Memory B cell (primary cell): ENCODE measurements at places on chromosomes 1 and 21.
A peak's percentile ranks its signal among the peaks of the same experiment; 100 is the strongest.

GRCh38 chr1:180796897-180797640 lies 115.6 kb upstream of the KIAA1614 start:
- DNase-seq: no peak

GRCh38 chr1:19272064-19272463 lies 16.5 kb downstream of the AKR7A3 start:
- DNase-seq: no peak

- DNase-seq: no peak
These were observed 4.2 kb downstream of the GJA4 start for GRCh38 chr1:34796990-34797389.

- no peak for DNase-seq
These were observed 16.1 kb upstream of the VAMP4 start for GRCh38 chr1:171758011-171758410.

DNA sequence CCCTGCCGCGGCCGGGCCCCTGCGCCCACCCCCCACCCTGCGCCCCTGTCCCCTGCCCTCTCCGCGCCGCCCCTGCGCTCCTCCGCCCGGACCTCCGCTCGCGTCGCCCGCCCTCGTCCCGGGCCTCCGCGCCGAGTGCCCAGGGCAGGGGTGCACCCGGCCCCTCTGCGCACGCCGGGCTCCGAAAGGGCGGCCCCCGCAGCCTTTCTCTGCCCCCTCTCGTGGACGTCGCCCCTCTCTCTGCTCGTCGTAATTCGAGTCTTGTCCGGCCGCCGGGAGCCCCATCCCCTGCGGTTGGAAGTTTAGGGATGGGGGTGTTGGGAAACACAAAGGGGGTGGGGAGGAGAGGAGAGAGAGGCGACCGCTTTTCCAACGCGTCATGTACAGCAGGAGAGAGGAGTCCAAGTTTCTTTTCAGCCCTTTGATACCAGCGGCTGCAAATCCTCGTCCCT lies 407 bp downstream of the GALNT2 start:
- no peak for DNase-seq

- DNase-seq: peak; percentile 67
These were observed 107.5 kb downstream of the ZNF281 start for GRCh38 chr1:200302192-200302920.

DNA sequence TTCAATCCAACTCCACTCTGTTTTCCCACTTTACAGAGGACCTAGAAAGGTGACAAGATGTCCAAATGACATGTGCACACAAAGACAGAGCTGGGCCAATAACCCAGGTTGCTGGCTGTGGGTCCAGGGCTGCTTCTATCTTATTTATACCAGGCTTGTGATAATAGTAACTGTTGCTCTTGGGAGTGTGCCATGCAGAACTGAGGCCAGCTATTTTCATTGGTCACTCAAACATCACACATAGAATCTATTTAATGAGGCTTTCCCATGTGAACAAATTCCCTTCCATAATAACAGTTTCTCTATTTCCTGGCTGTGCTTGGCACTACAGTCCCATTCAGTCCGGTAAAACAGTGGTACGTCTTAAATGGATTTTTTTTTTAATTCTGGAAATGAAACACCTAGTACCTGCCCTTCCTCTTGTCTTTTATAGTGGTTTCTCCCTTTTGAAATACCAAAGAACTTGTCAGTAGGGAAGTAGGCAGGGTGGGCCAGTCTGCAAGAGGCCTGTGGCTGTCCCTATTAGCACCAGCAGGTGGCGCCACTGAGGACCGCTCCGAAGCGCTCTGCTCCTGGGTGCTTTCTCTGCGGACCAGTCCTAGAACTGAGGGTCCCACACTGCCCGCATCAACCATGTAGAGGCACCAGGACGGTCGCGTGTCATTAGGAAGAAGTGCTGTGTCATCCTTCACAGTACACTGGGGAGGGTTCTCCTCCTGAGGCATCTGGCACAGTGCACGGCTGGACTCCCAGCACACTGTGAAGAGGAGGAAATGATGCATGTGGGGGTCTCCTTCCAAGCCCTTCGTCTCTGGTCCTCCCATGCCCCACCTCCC lies 52.1 kb downstream of the GPR161 start:
- peak; percentile 46 for DNase-seq

DNA sequence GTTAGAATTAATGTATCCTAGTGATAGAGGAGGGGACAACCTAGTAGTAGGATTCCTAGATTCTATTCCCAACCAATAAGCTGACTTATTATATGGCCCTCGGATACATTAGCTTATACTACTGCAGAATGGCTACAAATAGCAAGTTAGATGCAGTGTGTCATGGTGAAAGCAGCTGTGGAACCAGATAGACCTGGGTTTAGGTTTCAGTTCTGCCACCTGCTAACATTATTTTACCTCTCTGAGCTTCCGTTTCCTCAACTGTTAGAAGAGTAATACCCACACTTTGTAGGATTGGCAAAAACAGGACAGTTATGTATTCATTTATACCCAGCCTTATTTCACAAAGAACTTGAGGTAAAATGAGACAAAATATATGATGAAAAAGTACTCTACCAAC lies 21.6 kb upstream of the MAGOH start:
- DNase-seq: no peak

DNA sequence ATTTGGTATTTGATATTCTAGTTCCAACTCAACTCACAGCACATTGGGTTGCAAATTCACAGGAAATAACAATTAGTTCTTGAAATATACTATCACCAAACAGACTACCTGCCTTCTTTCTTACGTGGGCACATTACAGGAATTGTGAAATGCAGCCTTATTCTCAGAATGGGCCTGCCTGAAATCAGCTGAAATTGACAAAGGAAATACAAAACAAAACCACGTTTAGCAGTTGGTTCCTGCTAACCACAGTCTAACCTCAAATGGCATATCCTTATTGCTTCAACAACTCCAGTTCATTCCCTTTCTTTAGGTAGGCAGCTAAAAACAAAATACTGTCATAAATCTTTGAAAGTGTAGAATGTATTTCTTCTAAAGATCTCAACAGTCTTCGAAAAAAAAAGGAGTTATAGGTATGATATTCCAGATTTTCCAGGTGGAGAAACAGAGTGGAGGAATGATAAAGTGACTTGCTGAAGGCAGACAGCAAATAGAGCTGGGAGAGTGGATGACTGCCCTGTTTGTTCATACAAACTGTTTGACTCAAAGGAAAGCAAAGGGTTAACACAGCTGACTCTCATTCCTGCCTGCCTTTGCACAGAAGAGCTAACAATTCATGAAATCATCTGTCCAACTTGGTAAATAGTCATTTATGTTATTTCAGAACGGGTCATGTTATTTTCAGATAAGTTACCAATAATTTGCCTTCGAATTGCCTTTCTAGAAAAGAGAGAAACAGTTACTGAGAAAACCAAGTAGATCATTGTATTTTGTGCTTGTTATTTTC lies 1.6 kb upstream of the GREM2 start:
- DNase-seq: no peak

GRCh38 chr1:38487396-38487795 lies 372.2 kb downstream of the RRAGC start:
- DNase-seq: no peak

- no peak for DNase-seq
These were observed 33.9 kb upstream of the IPO9 start for GRCh38 chr1:201795066-201795465.
